SHP77 treated with DMSO at 0.1 percent for 48 hours (cell line): ENCODE measurements at places on chromosomes 6 and 20.

DNA sequence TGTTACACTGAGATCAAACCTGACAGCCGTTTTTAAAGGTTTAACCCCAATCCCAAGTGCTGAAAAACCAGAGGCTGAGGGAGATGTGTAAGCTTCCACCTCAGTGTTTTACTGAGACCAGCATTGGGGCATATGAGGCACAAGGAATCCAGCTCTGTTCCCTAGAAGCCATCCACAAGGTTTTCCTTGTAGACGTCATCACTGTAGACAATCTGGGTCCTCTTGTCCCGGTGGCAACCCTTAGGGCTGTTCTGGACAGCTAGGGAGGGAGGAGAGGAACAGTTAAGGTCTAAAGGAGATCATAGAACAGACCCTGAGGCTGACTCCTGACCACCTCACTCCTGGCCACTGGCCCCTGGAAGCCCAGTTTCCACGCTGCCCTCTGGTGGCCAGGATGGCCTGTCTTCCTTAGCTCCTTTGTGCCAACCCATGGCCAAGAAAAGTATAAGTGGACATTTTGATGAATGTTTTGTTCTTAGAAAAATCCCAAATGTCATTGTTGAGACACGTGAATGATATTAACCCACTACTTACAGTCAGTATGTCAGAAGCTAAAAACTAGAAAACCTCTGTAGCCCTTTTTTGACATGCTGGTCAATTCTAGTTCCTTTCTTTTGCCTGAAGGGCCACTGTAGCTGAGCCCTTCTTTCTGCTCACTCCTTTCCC is 6.4 kb downstream of the CFB start:
- no peak for DNase-seq

DNA sequence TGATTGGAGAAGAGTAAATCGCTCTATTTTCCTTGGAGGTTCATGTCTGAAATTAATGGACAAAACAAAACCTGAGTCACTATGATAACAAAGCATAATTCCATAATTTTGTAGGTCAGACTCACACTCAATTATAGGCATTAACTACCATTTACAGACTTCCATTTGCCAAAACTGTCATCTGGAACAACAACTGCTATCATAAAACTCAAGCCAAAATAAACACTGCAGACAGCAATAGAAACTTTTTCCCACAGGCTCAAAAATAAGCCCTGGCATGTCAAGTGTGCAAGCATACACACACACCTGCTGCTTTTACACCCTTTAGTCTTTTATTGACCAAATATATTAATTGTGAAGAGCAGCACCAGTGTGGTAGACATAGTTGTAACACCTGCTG is 7.1 kb downstream of the MRPS10 start:
- peak; percentile 85 for DNase-seq

GRCh38 chr6:169912266-169913095 is 161.1 kb downstream of the ERMARD start:
- no peak for DNase-seq

GRCh38 chr6:2842139-2842552 is 483 bp upstream of the SERPINB1 start:
- DNase-seq, result no peak

DNA sequence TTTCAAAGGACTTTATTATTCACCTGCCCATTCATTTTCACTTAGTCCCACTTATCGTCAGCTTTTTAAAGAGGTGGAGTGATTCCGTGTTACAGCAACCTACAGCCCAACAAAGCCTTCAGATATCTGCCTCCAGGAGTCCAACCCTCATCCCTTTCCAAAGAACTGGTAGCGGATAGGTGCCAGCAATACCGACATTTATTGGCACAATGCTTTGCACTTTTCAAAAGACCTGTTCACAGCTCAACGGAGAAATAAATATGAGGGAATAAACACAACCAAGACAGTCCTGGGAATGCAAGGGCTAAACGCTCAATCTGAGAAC is 819 bp upstream of the MTRF1L start:
- DNase-seq, result peak; percentile 47
